8988T (cell line): ENCODE measurements at places on chromosomes 13 and 19.

- DNase-seq: no peak
Measured at GRCh38 chr19:709965-710571, 1.3 kb downstream of the PALM start.

DNA sequence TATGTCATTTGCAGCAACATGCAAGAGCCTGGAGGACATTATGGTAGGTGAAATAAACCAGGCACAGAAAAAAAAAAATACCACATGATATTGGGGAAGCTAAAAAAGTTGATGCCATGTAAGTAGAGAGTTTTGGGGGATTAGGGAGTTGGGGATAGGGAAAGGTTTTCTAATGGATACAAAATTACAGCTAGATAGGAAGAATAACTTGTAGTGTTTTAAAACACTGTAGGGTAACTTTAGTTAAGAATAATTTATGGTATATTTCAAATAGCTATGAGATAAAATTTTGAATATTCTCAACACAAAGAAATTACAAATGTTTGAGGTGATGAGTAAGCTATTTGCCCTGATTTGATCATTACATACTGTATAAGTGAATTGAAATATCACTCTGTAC, 1456.7 kb upstream of the MIR17HG start:
- DNase-seq: no peak

- DNase-seq: no peak
Measured at GRCh38 chr13:43284162-43284561, 260.8 kb downstream of the DNAJC15 start.

DNA sequence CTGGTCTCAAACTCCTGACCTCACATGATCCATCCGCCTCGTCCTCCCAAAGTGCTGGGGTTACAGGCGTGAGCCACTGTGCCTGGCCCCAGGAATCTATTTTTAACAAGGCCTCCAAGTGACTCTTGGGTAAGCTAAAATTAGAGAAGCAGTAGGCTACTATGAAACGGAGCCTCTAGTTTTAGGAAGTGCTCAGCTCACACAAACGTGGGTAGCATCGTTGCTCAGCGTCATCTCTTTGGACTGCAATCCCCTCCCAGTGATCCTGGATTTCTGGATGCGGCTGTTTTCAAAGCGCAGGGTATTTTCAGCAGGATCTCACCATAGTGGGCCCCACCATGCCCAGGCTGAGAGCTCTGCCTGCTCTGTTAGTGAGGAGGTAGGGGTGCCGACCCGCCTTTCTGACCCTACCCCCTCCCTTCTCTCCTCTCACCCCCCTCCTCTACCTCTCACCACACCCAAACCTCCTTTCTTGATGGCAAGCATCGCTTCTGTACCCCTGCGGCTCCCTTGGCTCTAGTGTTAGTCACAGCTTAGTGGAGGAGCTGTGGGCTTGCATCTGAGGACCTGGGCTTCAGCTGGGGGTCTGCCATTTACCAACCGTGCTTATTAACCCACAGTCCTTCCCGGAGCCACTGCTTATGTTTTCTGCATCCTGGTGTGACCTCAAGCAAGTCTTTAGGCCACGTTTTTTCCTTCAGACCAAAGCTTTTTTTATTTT, 34.2 kb downstream of the GJA3 start:
- DNase-seq: no peak

DNA sequence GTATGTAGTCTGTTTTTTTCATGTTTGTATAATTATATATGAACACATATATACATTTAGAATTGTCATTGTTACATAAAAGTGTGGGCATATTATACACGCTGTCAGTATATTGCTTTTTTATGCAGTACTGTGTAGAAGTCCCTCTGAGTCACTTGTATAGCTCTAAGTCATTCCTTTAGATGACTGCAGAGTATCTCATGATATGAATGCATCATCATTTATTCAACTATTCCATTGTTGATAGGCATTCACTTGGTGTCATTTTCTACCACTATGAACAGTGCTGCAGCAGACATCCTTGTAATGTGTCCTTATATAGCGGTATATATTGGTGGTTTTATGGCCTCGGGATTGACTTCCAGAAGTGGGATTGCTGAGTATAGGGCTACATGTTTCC, 15.3 kb downstream of the RFXAP start:
- no peak for DNase-seq

DNA sequence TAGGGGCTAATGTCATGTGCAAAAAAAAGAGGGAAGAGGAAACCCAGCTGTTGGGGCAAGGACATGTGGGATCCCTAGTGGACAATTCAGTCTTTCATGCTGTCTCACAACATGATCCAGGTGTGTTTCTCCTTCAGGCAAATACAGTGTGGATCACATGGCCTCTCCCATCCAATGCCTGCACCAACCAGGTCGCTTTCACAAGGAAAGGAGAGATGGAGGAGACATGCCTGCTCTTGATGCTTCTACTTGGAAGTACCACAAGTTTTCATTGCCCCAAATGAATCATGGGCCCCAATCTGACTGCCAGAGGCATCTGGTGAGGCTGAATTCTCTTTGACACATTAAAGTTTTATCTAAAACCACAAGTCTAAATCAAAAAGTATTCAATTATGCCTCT, 82.1 kb downstream of the DLEU7 start:
- no peak for DNase-seq

GRCh38 chr13:75175575-75175974, 306.4 kb downstream of the TBC1D4 start:
- no peak for DNase-seq

GRCh38 chr19:40149501-40149900, 41.7 kb upstream of the MAP3K10 start:
- no peak for DNase-seq

GRCh38 chr13:113620036-113620796, 35.7 kb downstream of the TFDP1 start:
- DNase-seq: no peak

GRCh38 chr19:38664503-38665211, 17.2 kb downstream of the ACTN4 start:
- DNase-seq: no peak

DNA sequence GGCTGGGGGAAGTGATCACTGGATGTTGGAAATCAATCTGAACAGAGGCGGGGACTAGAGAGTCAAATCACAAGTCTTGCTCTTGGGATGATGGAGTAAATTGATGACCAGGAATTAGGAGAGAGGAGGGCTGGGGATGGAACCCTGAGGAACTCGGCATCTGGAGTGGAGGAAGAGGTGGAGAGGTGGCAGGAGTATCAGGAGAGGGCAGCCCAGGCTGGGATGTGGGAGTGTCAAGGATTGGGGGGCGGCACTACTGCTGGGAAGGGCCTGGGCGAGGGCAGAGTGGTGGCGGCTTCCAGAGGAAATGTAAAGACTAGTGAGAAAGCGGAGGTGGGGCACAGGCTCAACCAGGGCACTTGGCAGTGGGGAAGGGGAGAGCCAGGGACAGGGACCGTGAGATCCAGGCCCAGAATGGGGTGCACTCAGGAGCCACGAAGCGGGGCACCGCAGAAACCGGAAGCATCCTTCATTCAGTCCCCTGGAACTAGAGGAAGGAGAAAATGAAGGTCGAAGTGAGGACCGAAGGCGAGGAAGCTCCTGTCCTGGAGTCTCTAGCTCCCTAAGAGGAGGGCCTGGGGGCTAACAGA, 81.2 kb upstream of the GPR183 start:
- no peak for DNase-seq

DNA sequence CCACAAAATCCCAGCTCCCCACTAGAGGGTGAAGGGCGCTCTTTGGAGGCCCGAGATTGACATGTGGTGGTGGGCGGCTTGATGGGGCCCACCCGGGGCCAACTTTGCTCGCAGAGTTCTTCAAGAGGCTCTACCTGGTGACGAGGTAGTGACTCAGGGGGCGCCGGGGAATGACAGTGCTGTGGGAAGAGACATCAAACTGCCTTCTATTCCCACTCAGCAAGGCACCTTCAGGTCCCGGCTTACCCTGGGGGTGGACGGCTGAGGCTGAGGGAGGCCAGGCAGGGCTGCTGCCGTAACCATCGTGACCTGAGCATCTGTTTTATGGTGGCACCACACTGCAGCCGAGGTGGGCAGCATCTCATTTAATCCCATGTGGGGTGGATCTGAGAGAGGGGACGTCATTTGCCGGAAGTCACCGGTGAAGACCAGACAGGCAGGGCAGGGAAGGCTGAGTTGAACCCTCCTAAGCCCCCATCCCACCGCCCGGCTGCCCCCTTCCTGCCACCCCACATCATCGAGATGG, 1.6 kb downstream of the LINGO3 start:
- DNase-seq: no peak

- no peak for DNase-seq
Measured at GRCh38 chr19:47539747-47540311, 25.0 kb upstream of the NAPA start.

DNA sequence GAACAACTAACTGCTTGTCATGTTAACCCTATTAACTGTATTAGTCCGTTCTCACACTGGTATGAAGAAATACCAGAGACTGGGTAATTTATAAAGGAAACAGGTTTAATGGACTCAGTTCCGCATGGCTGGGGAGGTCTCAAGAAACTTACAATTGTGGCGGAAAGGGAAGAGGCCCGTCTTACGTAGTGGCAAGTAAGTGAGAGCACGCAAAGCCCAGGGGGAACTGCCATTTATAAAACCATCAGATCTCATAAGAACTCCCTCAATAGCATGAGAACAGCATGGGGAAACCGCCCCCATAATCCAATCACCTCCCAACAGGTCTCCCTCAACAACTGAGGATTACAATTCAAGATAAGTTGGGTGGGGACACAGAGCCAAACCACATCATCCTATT, 34.7 kb downstream of the PHF11 start:
- DNase-seq: no peak
